ENCODE measurements at places on chromosomes 11 and 22.

DNA sequence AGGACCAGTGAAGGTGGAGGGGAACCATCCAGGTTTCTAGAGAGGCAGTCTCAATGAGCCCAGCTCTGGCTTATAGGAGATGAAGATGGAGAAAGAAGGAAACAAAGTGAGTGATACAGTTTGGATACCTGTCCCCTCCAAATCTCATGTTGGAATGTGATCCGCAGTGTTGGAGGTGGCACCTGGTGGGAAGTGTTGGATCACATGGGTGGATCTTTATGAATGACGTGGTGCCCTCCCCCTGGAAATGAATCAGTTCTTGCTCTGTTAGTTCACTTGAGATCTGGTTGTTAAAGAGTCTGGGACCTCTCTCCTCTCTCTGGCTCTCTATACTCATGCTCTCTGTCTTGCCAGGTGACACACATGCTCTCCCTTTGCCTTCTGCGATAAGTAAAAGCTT lies 393.1 kb upstream of the NARS2 start:
- no peak for DNase-seq

- no peak for DNase-seq
Measured at GRCh38 chr22:29205594-29206371, at the start of gene EMID1. Gene EMID1, plus strand, starts transcription at chr22:29205896. Its CDS starts 143 bp downstream, at chr22:29206039.

DNA sequence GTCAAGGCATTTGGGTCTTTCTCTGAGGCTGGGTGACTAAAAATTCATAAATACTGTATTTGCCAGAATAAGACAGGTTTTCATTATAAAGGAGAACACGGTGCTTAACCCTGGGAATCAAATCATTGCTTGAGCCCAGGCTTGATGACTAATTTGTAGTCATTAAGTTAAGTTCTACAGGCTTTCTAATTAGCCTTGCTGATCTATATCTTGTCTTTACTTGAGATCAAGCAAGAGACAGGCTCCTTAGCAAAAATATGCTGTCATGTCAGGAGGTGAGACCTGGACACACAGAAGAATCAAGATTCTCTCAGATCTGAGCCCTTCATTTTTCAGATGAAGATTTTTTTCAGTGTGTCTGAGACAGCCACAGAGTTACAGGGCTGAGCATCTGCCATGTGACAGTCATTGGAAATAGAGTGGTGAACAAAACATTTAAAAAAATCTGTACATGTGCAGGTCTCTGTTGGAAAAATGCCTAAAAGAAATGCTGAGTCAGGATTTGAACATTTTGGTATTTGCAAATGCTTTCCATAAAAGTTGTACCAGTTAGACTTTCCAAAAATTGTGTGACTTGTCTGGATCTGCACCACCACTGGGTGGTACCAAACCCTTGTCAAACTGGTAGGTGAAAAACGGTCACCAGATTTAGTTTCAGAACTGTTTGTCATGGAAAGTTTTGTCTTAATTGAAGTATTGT lies 14.6 kb downstream of the ACAT1 start:
- no peak for DNase-seq

GRCh38 chr11:109708184-109708583 lies 286.2 kb downstream of the C11orf87 start:
- DNase-seq = no peak

DNA sequence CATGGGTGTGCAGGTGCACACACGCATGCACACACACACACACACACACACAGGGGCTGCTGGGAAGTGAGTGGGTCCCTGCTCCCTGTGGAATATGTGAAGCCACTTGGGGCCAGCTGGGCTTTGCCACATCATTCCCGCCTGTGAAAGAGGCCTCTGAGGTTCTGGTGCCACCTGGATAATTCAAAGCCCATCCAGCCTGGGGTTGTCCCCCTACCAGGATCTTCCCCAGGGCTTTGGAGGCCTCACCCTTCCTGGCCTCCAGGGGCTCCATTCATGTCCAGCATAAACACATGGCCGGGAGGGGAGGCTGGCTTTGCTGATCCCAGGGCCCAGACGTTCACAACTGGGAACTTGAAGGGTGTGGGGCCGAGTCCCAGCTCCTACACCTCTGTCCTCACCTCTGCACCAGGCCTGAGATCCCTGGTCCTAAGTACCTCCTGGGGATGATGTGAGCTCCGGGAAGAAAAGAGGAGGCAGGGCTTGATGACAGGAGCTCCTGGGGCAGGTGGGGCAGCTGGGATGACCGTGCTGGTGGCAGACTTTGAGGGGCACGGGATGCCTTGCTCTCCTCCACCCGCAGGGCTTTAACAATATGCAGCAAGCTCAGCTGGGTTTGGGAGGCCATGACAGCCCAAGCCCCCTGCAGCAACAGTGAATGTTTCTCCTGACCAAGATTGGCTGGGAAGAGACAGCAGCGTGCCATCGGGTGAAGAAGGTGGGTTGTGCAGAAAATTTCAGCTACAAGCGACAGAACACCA lies 14.2 kb downstream of the LINC01488 start:
- DNase-seq = no peak

- no peak for DNase-seq
Measured at GRCh38 chr11:8203414-8203715, 34.5 kb upstream of the RIC3 start.

- no peak for DNase-seq
Measured at GRCh38 chr22:23518376-23519187, 61.5 kb downstream of the IGLL1 start.

GRCh38 chr11:73155102-73155501 lies 13.0 kb upstream of the FCHSD2 start:
- no peak for DNase-seq

DNA sequence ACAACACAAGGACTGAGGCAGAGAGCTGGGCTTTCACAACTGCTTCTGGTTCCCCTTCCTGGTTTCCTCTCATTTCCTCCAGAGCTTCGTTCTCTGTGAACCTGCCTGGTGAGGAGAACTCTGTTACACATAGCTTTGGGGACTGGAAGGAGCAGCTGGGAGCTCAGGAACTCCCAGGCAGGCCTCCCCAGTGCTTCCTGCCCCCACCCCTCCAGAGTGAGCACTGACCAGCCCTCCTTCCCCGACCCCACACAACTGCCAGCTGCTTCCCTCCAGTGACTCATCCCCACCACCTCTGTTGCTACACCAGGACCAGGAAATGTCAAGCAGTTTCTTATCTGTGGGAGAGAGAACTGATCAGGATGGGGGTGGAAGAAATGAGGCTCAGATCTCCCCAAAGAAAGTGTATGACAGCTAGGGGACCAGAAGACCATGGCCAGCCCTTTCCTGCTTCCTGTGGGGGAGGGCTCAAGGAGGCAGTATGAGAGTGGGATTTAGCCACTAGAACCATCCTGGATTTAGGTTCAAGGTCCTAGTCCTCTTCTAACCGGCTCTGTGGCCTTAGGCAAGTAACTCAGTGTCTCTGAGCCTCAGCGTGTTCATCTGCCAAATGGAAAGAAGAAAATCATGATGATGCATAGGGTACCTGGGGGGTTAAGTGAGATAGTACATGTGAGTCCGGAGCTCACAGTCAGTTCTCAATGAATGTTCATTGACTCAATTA lies 4.5 kb upstream of the TP53I11 start:
- DNase-seq = no peak

- no peak for DNase-seq
Measured at GRCh38 chr22:49753961-49754695, 73.5 kb downstream of the BRD1 start.

GRCh38 chr11:85534806-85535205 lies 92.3 kb downstream of the DLG2 start:
- no peak for DNase-seq

- no peak for DNase-seq
Measured at GRCh38 chr22:23014250-23014649, 56.1 kb upstream of the GNAZ start.

GRCh38 chr11:105181100-105181499 lies 41.5 kb upstream of the CARD18 start:
- no peak for DNase-seq

DNA sequence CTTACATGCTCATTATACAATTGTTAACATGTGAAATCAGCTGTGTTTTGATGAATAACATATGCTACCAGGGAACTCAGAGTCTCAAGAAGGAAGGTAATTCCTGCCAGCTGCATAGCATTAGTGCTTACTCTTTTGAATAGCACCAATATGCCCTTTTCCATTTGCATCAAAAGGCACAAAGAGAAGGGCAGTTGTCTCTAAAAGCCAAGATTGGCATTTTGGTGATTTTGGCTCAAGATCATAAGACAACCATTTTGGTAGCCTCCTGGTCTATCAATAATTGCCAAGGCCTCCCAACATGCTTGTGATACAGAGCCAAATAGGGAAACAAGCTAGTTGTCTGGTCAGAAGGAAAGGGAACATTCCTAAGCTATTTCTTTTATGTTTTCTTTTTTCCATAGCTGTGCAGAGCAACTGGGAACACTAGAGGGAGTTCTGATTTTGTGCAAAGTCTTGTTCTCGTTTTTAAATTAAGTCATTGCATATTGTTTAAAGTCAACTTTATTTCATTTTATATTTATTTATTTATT lies 416.7 kb upstream of the CHORDC1 start:
- DNase-seq = no peak

GRCh38 chr11:129314371-129314770 lies 61.3 kb upstream of the BARX2 start:
- DNase-seq = no peak

- DNase-seq = no peak
Measured at GRCh38 chr11:133934599-133935550, 21.9 kb downstream of the IGSF9B start.

- peak; percentile 50 for DNase-seq
Measured at GRCh38 chr22:46335201-46336118, at the start of gene TRMU. Gene TRMU, plus strand, starts transcription at chr22:46335714. Its CDS starts 51 bp downstream, at chr22:46335765.

DNA sequence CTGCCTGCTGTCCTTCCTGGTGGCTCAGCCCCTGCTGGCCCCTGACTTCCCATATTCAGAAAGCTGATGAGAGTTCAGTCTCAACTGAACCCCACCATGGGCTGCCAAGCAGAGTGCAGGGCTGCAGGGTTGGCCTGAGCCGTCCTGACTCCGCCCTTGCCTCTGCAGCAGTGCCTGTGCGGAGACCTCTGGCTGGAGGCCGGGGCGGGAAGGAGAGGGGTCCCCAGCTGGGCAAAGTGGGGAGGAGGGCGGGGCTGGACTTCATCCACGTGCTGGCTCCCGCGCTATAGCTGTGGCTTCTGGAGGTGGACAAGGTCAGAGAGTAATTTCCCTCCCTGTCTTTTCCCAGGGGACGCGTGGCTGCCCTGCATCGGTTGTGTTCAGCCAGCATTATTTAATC lies 13.6 kb downstream of the GLB1L3 start:
- DNase-seq = no peak

DNA sequence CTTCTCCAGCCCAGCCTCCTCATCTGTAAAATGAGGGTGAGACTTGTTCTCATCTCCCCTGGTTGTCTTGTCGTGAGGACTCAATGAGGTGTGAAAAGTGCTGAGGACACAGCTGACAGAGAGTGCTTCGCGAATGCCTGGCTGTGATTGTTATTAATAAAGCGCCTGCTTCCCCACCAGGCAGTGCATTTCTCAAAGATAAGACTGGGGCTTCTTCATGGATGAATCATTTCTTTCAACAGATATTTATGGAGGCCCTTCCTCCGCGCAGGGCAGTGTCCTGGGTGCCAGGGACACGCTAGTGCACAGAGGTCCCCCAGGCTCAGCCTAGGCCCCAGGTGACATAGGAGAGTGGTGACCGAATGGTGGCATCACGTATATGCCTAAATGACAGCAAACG lies 34.3 kb upstream of the SHISAL1 start:
- no peak for DNase-seq

DNA sequence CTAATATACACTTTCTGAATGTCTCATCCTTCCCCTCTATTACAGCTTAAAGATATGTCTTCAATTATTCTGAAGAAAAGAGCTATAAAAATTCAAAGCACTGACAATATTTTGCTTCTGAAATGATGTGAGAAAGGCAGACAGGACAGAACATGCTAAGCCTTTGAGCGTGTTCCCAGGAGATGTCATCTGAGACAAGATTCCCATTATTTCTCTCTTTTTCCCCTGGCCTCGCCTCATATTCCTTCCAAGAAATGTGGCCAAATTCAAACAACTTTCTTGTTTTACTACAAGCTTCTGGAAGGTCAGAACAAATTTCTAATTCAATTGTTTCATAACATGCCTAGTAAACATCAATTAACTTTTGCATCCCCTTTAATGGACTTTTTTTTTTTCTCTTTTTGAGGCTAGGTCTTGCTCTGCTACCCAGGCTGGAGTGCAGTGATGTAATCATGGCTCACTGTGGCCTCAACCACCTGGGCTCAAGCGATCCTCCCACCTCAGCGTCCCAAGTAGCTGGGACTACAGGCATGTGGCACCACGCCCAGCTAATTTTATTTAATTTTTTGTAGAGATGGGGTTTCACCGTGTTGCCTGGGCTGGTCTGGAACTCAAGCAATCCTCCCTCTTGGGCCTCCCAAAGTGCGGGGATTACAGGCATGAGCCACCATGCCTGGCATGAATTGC lies 37.1 kb upstream of the NFRKB start:
- DNase-seq = no peak

- no peak for DNase-seq
Measured at GRCh38 chr11:126624506-126624905, 269.0 kb downstream of the ST3GAL4 start.

DNA sequence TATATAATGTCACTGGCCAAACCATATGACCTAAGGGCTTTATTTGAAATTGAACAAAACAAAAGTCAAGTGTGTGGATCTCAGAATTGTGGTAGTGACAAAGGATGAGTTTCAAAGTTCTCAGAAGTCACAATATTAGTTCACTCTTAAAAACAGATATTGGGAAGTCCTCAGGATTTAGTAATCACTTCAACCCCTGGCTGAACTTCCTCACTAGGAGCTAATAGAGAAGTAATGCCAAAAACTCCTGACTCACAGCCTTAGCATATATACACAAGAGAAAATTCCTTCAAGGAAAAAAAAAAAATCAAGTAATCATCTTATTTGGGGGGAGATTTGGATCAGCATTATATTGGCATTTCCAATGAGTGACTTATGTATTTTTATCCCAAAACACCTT lies 75.6 kb upstream of the APOA1 start:
- DNase-seq = no peak

DNA sequence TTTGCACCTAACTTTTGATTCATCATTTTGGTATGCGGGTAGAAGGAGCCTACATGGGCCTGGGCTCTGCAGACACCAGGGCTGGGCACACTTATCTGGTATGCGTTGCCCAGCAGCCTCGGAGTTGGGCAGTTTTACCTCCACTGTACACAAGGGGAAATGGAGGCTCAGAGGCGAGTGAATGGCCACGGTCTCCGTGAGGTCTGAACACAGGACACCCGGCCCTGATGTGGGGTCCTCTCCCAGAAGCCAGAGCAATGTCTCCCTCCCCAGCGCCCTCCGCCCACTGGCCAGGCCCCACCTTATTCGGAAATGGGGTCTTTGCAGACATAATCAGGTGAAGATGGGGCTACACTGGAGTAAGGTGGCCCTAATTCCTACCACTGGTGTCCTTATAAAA lies 43.7 kb downstream of the OSBPL5 start:
- DNase-seq = no peak

GRCh38 chr11:74989260-74989638 lies 516 bp downstream of the NEU3 start:
- DNase-seq = no peak

DNA sequence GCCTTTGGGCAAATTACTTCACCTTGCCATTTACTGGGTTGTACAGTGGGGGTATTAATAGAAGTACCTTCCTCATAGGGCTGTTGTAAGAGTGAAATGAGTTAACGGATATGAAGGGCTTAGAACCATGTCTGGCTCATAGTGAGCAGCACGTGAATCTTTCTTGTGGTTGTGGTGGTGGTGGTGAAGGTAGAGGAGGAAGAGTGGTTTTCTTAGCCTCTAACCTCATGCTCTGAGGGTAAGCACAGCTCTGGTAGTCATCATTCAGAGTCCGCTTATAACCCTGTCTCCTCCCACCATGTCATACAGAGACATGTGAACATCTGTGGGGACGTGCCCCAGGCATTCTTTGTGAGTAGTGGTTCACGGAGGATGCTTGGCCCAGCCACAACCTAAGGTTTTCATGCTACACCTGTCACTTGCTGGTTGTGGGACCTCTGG lies 43.6 kb downstream of the TEAD1 start:
- DNase-seq = no peak

Data from stimulated activated CD4-positive, alpha-beta T cell treated with anti-CD3 and anti-CD28 coated beads, Interleukin-15, amount 100 ng/mL, for 1 hour (primary cell).